Pancreas (tissue), 10 donors: ENCODE measurements at places on chromosomes 5 and 9. TPM values are rescaled to one million over a fixed set of nuclear protein-coding genes. Genes with fewer than 3 reads are reported as not detected.

PCDHA1 gene
- not detected for total RNA-seq

OR2V2 gene
- total RNA-seq = not detected

GRCh38 chr9:76877961-76878360 lies 28.0 kb downstream of the PRUNE2 start:
- no peaks in the 10 kb centered on the region for H3K27me3 ChIP-seq
- H3K4me3 ChIP-seq = no peak overlapping the region
- H3K4me1 ChIP-seq = no peaks in the 10 kb centered on the region
- no peak for DNase-seq
- no peak overlapping the region for H3K27ac ChIP-seq
- no peaks in the 10 kb centered on the region for H3K36me3 ChIP-seq

DNA sequence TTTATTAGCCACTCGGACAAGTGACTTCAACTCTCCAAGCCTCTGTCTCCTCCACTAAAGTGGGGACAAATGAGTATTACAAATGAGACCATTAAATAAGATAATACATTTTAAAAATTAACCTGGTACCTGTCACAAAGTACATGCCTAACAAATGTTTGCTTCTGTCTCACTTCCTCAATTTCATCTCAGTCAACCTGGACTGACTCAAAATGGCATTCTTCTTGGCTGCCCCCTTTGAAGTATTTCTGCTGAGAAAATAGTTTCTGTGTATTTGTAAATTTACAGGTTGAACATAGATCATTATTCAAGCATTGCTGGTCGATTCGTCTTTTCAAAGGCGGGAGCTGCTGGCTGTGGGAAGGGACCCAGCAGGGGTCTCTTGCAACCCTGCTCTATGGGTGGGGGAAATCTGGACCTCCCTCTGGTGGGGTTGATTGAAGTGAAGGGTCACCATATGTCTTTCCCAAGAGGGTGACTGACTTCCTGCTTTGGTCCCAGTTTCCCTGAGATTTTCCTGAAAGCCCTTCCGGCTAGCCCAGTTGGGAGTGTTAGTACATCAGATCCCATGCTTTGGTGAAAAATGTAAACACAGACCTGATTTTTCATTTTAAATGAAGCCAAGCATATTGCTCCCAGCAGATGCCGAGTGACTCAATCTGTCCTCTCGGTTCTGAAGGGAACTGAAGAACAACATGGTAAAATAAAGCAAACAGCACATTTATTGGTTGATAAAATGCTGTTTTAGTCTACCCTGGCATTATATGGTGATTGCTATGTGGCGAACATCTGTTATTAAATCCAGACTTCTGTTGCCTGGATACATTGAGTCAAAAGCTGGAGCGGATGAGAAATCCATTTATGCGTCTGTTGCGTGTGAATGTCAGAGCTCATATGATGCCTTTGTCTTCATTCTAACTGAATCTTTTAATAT lies 73.0 kb downstream of the KCNIP1 start:
- no peak overlapping the region for H3K4me3 ChIP-seq
- no peak overlapping the region for H3K27ac ChIP-seq
- no peaks in the 10 kb centered on the region for H3K36me3 ChIP-seq
- no peaks in the 10 kb centered on the region for H3K4me1 ChIP-seq

GRCh38 chr9:134449180-134449916 lies 123.1 kb downstream of the RXRA start:
- DNase-seq = peak; percentile 79
- H3K4me1 ChIP-seq = no peaks in the 10 kb centered on the region
- no peak overlapping the region for H3K4me3 ChIP-seq
- H3K36me3 ChIP-seq = no peaks in the 10 kb centered on the region
- no peaks in the 10 kb centered on the region for H3K27me3 ChIP-seq

DNA sequence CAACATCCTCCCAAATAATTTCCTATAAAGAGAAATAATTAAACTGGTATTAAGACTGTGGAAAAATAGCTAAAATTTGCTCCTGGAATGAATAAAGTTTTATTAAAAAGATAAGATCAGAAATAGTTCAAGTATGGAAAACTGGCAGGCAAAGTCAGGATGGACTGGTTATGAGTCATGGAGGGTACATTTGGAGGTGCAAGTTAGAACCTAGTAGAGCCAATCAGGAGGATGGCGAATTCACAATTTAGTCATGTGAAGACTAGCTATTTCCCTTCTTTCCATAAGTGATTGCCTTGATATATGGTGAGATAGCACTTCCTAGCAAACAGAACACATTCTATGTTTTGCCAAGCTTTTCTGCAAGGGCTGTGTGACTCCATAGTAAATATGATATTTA lies 1303.5 kb downstream of the EFNA5 start:
- H3K4me1 ChIP-seq = no peaks in the 10 kb centered on the region
- DNase-seq = no peak
- H3K36me3 ChIP-seq = no peaks in the 10 kb centered on the region

DNA sequence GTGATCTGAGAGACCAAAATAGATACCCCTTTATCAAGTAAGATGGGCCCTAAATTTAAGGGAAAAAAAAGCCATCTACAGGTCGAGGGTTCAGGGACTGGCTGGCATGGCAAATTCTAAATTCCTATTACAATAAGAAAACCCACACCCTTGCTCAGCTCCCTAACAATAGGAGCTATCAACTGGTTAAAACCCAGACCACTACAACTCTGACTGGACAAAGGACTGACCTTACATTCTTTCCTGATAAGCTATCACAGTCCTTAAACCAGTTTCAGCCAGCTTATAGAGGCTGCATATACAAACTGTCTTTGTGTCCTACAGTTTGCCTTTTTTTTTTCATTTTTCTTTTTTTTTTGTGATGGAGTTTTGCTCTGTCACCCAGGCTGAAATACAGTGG lies 803.6 kb downstream of the NR2F1-AS1 start:
- H3K27ac ChIP-seq = no peak overlapping the region
- no peak for DNase-seq
- no peaks in the 10 kb centered on the region for H3K36me3 ChIP-seq
- no peaks in the 10 kb centered on the region for H3K4me1 ChIP-seq
- no peak overlapping the region for H3K4me3 ChIP-seq
- H3K27me3 ChIP-seq = no peaks in the 10 kb centered on the region

DNA sequence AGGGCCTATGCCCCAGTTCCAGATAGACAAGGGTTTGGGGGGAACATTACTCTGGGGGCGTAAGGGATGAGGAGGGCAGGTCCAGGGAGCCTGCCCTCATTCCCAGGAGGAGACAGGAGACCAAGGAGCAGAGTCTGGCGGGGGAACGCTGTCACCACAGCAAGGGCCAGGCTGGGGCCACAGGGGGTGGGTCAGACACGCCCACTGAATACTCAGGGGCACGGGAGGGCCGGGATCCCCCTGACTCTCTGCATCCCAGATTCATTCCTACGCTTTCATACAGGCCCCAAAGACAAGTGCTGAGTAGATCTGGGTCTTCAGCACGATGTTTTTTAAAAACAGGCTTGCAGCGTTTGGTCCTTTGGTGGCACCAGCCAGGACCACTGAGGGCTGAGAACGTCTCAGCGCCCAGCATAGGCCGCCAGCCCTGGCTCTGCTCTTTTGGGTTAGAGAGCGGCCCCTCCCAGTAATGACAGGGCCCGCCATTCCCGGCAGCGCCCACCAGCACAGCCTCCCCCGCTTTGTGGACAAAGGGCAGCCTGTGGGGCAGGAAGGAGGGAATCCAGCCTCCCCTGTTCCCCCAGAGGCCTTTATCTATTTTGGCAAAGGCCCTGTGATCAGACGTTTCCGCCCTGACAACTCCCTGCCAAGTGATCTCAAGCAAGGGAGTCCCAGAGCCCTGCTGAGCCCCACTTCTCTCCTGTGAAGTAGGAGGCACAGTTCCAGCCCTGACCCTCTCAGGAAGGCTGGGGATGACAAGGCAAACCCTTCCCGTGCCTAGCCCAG lies 24.9 kb downstream of the NEK6 start:
- no peaks in the 10 kb centered on the region for H3K36me3 ChIP-seq
- H3K27ac ChIP-seq = peak overlapping the region; percentile 70
- no peak for DNase-seq
- H3K4me1 ChIP-seq = peaks cover 58% of the 10 kb centered on the region
- H3K4me3 ChIP-seq = no peak overlapping the region
- H3K27me3 ChIP-seq = no peaks in the 10 kb centered on the region

- H3K4me3 ChIP-seq = no peak overlapping the region
- no peak for DNase-seq
- no peak overlapping the region for H3K27ac ChIP-seq
These were observed 52.6 kb upstream of the FANCC start for GRCh38 chr9:95370064-95370463.

DNA sequence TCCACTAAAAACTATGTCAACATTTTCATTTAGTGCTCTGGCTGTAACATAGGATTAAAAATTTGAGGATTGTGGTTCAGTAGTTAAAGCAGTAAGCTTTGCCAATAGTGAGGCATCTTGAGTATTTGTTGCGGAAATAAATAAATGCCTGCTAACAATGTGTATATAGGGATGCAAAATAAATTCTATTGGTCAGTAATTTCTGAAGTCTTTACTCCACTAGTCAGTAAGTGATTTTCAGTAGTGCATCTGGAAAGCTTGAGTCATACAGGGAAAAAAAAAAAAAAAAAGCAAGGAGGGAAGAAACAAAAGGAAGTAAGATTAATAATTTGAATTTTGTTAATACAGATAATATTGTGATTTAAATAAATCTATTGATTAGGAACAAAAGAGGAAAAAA lies 21.0 kb downstream of the NIPBL start:
- DNase-seq = no peak
- H3K4me3 ChIP-seq = no peak overlapping the region
- H3K36me3 ChIP-seq = no peaks in the 10 kb centered on the region
- peaks cover 15% of the 10 kb centered on the region for H3K4me1 ChIP-seq
- H3K27me3 ChIP-seq = no peaks in the 10 kb centered on the region
- H3K27ac ChIP-seq = no peak overlapping the region

GRCh38 chr5:138869763-138870500 lies 5.2 kb downstream of the LRRTM2 start:
- H3K4me3 ChIP-seq = no peak overlapping the region
- H3K36me3 ChIP-seq = no peaks in the 10 kb centered on the region
- no peak overlapping the region for H3K27ac ChIP-seq
- H3K27me3 ChIP-seq = no peaks in the 10 kb centered on the region
- DNase-seq = no peak
